ENCODE measurements at places on chromosomes 6 and 20.

GRCh38 chr6:11278207-11278559, 45.7 kb upstream of the NEDD9 start:
- DNase-seq = no peak

GRCh38 chr6:138657065-138657425, 116.5 kb upstream of the CCDC28A start:
- DNase-seq = no peak

- DNase-seq = no peak
Observed at GRCh38 chr20:2408111-2408510, 27.4 kb downstream of the TGM6 start.

DNA sequence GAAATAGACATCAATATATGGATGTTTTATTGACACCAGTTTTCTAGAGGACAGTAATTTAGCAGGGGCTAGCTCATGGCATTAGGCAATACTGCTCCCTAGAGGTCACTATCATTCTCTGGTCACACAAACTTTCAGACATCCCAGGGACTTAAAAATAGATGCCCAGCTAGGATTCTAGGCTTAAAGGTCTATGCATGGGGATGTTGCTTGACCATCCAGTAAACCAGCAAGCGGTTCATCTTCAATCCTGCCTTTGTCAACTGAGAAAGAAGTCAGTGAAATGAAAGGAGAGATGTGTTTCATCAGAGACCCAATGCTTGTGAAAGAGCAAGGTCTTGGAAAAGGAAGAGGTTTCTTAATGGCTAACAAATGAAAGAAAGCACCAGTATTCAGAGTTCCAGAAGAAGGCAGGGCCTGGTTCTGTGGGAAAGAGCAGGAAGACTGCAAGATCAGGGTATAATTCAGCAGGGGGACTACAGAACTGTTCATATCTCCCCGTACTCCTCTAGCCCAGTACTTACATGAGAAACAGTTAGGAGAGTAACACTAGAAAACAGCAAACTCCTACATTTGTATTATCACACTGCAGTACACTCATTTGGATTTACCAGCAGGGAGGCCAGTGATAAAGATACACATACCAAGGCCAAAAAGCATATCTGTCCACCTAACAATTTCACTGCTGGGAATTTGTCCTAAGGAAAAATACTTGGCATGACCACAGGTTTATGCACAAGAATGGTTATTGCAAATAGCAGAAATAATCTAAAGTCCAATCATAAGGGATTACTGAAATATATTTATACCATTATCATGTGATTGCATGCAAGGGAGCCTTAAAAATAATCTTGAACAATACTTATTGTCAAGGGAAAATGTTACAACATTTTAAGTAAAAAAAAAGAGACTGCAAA, 151.4 kb upstream of the LAMA2 start:
- no peak for DNase-seq

DNA sequence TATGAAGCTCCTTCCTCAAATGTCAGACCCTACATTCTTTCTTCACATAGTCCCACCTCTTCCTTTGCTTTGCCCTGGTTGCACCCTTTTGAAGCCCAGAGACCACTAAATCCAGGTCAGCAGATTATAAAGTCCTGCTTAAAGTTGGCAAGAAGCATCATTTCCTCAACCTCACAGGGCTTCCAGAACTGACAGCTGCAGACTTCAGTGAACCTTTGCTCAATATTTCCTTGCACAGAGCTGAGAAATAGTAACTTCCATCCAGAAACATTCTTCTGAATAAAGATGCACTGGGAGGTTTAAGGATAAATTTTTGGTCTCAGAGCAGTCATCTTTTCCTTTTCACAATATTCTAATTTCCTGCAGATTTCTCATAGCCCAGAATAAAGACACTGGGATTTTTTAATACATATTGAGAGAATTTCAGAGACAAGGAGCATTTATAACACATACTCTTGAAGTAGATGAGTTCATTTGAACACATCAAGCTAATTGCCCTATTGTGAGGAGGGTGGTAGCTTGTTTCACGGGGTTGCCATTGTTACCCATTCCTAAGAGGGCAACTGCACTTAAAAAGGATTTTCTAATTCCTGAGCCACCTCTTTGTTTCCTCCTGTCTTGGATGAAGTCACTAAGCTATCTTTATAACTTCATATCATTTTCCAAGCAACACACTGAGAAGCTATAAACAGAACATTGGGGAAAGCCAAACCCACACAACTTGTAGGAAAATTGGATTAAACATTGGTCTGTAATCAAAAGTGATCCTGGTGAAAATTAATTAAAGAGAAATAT, 150.2 kb upstream of the PLN start:
- no peak for DNase-seq

GRCh38 chr6:111761783-111762312, 111.4 kb downstream of the FYN start:
- DNase-seq = no peak

DNA sequence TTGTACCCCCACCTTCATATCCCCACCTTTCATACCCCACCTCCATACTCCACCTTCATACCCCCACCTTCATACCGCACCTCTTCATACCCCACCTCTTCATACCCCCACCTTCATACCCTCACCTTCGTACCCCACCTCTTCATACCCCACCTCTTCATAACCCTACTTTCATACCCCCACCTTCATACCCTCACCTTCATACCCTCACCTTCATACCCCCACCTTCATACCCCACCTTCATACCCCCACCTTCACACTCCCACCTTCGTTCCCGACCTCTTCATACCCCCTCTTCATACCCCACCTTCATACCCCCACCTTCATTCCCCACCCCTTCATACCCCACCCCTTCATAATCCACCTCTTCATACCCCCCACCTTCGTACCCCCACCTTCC, 92.9 kb upstream of the NAA20 start:
- no peak for DNase-seq

GRCh38 chr6:140046016-140046632, 671.7 kb upstream of the CITED2 start:
- DNase-seq = no peak

DNA sequence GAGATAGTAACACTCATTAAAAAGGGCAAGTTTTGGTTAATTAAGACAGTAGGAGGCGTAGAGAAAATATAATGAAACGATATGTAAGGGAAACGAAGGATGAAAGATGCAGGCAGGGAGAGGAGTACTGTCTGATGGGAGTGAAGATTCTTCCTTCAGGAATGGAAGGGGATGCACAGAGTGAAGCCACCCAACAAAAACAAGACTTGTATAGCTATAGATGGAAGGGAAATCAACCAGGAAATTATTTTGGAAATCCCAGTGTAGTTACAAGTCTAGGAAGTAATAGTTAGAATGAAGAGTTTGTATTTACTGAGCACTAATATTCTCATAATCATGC, 19.7 kb upstream of the HLA-DRB1 start:
- DNase-seq = no peak

GRCh38 chr20:5928836-5929715, 21.3 kb downstream of the TRMT6 start:
- no peak for DNase-seq

GRCh38 chr6:1610497-1611321, 994 bp downstream of the FOXC1 start:
- DNase-seq = no peak

- DNase-seq = no peak
Observed at GRCh38 chr6:42698217-42698616, 24.2 kb downstream of the PRPH2 start.

All from stimulated activated CD4-positive, alpha-beta T cell treated with anti-CD3 and anti-CD28 coated beads, Interleukin-15, amount 100 ng/mL, for 1 hour (primary cell).